ENCODE measurements at places on chromosomes 7 and 10.

DNA sequence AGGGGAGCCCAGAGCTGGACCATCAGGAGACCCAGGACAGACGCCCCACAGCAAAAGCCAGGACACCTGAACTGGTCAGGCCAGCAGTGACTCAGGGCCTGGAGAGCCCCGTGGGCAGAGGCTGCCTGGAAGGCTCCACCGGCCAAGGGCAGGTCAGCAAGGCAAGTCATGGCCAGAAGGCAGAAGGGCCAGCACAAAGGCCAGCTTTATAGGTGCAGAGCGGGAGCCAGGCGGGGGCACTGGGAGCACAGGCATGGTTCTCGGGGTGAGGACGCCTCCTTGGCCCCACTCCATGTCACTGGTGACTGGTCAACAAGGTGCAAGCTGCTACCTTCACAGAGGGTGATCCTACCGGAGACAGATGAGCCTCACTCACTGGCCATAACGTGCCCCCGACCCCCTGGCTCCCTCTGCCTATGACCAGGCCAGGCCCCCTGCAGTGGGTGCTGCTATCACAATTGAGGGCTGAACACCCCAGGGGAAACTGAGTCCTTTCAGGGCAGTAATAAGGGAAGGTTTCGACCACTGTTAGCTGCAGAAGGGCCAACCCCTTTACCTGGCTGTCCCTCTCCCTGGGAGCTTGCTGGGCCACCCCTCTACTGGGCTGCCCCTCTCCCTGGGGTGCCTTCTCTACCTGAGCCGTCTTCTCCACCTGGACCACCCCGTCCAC, 317.4 kb downstream of the PTPRN2 start:
- no peak for DNase-seq

- no peak for DNase-seq
Measured at GRCh38 chr7:74258639-74259038, 4.4 kb upstream of the RFC2 start.

DNA sequence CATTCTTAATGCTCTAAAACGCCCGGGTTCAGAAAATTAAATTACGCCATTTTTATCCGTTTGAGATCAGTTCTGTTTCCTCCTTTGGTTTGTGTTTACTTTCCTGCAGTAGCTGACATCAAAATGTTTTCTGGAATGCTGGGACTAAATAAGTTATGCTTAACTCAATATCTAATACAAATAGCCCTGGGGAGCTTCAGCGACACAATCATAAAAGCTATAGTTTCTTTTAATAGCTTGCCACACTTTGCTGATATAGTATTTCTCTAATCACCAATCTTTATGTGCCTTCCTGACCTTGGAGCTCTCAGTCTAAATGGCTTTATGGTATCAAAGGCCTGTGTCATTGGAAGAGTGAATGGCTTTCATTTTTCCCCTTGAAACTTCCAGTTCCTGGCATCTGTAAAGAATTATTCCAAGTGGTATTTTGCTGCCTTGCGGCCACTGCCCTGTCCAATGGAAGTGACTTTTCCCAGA, 202.7 kb downstream of the HDAC9 start:
- no peak for DNase-seq

DNA sequence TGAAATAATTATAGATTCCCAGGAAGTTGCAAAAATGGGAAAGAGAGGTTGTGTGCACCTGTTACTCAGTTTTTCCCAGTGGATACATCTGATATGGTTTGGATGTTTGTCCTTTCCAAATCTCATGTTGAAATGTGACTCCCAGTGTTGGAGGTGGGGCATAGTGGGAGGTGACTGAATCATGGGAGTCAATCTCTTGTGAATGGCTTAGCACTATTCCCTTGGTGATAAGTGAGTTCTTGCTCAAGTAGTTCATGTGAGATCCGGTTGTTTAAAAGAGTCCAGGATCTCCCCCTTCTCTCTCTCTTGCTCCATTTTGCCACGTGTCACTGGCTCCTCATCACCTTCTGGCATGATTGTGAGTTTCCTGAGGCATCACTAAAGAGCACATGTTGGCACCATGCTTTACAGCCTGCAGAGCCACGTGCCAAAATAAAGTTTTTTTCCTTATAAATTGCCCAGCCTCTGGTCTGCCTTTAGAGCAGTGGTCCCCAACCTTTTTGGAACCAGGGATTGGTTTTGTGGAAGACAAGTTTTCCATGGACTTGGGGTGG, 149.2 kb downstream of the RAMP3 start:
- DNase-seq: no peak

DNA sequence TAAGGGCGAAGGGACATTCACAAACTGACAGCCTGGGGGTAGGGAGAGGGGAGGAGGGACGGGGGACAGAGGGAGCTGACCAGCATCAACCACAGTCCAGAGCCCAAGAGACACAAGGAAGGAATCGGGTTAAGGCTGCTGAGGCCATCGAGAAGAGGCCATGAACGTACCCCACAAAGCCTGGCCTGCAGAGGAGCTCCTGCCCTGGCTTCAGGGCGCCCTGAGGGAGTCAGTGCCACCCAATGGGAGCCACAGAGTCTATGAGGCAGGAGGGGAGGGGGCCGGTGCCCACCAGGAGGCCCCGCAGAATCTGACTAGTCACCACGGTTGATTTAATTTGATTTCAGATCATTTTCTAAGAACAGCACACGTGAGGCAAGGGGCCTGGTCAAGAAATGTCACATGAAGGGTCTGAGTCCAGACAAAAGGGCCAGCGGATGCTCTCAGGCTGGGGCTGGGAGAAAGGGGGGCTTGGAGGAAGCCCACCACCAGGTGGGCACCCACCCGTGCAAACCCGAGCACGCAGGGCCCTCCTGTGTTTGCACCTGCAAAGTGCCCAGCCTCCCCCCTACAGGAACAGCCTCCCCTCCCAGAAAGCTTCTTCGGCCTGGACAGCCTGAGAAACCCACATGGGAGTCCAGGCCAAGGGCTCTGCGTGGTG, 40.4 kb downstream of the CAMK2B start:
- no peak for DNase-seq

GRCh38 chr10:74419958-74420375, 268.9 kb downstream of the ADK start:
- no peak for DNase-seq

DNA sequence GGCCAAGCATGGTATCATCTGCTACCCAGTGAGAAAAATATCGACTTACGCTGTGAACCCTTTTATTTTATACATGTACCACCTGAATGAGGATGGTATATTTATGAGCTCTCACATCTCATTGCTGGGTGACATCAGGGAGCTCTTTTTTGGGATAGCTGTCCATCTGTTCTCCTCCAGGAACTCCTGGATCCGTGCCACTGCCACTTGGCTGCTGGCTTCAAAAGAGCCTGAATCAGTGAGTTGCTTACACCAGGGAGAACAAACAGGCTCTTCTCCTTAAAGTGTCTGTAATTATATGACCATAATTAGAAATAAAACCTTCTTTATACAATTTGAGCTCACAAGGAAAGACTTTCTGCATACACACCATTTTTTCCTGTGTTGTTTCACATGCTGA, 106.2 kb downstream of the KAT6B start:
- no peak for DNase-seq

- DNase-seq: no peak
Measured at GRCh38 chr7:158868764-158869410, 12.5 kb downstream of the DYNC2I1 start.

DNA sequence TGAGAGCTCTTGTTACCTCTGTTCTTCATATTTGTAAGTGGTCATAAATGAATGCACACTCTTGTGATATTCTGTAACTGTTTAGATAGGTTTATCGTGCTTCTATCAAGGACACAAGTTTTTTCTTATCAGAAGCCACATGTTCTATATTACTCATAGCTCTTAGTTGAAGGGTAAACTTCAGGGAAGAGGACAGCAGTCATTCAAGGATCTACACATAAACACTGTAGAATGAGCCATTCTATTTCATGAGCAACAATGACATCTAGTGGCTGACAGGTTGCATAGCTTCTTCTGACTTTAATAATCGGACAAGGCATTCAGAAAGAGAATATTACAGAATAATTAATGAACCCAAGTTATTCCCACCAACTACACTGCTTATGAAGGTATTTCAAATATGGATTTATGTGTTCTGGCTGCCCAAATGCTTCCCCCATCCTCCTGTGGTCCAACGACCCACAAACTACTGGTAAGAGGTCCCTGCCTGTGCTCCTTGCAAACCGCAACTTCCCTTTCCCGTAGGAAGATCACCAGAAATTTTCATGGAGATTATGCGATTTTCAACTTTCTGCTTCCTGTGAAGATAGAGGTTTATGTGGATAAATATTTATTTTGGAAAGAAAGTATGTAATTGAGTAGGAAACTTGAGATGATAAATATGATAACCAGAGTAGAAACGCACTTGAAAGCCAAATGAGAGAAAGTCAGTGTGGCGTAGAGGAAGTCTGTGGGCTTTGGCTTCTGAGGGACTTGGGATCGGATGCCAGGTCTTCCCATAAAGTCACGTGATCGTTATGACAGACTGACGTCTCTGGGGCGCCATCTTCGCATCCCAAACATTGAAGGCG, 16.8 kb upstream of the ABCB5 start:
- DNase-seq: peak; percentile 71

DNA sequence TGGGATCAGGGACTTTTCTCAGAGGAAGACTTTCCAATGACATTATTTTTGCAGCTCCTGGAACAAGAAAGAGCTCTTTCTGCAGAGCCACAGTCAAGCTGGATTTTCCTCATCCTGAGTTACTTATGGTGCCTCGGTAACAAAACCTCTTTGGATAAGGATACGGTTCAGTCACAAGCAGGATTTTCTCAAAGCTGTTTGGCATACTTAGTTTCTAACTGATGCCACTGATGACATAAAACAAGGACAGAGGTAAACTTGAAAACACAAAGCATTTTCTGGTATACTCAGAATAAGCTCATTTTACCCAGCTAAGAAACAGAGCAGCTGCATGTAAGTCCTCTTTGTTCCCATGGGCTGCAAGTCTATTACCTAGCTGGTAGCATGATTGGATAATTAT, 340.9 kb upstream of the MEOX2 start:
- DNase-seq: no peak

- DNase-seq: peak; percentile 20
Measured at GRCh38 chr7:114703677-114704076, 218.2 kb upstream of the MDFIC start.

- DNase-seq: no peak
Measured at GRCh38 chr10:110151467-110151866, 55.9 kb upstream of the MXI1 start.

DNA sequence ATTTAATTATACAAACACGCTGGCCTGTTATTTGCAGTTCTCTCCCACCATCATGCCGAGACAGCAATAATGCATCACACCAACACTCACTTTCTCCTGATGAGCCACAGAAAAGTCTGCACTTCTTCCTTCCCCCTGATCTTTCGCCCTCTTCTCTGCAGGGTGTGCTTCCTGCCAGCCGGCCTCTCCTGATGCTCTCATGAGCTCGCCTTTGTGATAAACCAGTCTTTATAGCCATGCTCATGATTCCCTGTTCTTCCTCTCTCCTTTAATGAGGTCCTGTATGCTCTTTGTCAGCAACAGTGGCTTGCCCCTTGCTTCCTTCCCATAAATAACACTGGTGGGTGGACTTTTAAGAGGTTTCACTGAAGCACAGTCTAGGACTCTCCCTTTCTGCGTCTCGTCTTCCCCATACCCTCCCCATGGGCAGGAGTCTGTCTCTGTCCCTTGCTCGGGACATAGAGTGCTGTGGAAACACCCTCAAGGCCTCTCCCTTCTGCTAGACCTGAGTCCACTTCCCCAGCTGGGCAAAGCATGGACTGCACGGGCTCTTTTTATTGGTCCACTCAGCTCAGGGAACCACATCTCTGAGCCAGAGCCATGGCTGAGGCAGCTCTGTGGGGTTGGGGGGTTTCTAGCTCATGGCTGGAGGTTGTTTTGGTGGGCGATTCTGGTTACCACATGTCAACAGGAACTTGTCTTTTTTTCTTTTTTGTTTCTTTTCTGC, 133.9 kb downstream of the C10orf105 start:
- DNase-seq: no peak

GRCh38 chr7:105623378-105623777, 42.1 kb upstream of the EFCAB10 start:
- no peak for DNase-seq

- DNase-seq: no peak
Measured at GRCh38 chr10:11108356-11108755, 90.7 kb downstream of the CELF2 start.

DNA sequence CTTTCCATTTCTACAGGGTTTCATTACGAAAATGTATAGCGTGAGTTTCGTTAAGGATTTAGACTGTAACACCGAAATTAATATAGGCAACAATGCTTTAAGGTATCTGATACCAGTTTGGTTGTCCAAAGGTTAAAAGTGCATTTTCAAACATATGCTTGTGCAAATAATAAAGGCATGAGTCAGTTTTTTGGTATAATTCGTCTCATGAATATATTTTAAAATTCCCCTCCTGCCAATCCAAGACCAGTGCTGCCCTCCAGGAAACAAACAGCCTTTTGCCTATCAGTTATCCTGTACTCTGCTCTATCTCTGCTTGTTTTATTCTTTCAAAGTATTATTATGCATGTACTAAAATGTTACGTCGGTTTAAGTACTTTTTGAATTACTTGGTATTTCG, 2.0 kb downstream of the LCOR start:
- no peak for DNase-seq

DNA sequence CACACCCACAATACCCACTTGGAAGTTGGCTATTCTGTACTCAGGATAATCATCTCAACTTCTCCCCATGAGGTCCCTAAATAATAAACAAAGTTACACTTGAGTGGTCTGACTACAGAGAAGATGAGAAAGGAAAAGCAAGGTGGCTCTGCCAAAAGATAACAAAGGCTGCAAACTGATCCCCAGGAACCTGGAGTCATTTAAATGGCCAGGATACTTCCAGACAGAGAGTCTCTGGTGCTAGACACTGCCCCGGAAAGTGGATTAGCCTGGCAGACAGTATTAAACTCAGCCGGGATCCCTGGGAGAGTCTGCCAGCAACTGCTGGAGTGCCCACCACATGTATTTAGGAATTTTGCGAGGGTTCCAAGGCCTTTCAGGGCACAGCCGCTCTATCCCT, 93.7 kb downstream of the DGKI start:
- no peak for DNase-seq

DNA sequence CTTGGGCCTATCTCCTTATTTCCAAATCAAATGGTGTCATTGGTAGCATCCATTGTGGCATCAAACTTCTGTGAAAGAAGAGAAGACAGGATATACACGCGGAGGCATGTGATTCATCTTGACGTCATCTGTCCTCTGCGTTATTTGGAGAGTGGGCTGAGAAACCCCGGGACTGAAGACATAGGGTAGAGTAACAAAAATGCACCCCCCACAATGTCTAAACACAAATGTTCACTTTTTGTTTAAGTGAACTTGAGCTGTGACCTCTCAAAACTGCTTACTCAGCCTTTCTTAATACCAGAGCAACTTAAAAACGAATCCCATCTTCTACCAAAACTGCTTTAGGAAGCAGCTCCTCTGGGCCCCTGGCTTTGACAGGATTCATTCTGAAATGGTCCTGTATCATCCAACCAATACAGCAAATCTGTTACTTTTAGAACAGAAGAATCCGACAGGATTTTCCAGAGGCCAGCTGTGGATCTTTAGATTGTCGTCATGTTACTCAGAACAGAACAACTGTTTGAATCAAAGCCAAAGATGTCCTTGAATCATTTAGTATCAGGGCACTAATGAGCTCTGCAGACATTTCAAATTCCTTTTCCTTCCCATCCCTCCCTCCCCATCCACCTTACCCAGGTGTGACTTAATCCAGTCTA, 438.1 kb downstream of the SUGCT start:
- peak; percentile 10 for DNase-seq
